ENCODE measurements at places on chromosomes 5 and 9. TPM values are rescaled to one million over a fixed set of nuclear protein-coding genes. Genes with fewer than 3 reads are reported as not detected.

- no peaks in the 10 kb centered on the region for H3K36me3 ChIP-seq
- no peaks in the 10 kb centered on the region for H3K27me3 ChIP-seq
- no peak overlapping the region for H3K4me3 ChIP-seq
- no peak overlapping the region for H3K27ac ChIP-seq
- H3K4me1 ChIP-seq, result no peaks in the 10 kb centered on the region
- DNase-seq, result no peak
Observed at GRCh38 chr5:82905986-82906385, 171.2 kb downstream of the TMEM167A start.

- no peaks in the 10 kb centered on the region for H3K4me1 ChIP-seq
- H3K27ac ChIP-seq, result no peak overlapping the region
- no peak for DNase-seq
- H3K27me3 ChIP-seq, result no peaks in the 10 kb centered on the region
- no peaks in the 10 kb centered on the region for H3K36me3 ChIP-seq
Observed at GRCh38 chr5:17819783-17820182, 185.5 kb downstream of the TAF11L14 start.

DNA sequence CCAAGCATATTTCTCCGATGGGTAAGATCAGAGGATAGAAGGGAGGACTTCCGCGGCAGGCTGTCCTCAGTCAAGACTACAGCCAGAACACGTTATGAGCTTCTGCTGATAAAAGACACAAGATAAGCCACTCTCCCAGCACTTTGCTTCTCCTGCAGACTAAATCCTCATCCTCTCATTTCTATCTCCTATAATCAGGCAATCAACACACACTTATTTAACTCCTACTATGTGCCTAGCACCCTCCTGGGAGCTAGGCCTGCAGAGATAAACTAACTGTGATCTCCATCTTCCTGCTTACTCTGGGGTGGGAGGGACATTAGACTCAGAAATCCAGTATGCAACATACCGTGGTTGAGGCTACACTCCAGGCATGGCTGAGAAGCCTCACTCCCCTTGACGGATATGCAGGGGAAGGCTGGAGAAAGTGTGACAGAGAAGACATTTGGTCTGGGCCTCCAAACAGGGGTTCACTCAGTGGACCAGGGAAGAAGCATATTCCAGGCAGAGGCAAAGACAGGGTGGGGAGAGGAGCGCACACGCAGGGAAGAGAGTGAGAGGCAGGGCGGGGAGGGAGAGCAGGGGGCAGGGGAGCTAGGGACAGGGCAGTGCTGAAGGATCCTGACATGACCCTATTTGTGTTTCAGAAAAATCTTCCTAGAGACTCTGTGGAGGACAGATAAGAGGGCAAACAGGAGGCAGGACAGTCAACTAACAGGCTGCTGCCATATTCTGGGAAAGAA lies 274.1 kb downstream of the DENND1A start:
- DNase-seq, result no peak
- H3K4me3 ChIP-seq, result no peak overlapping the region
- no peak overlapping the region for H3K27ac ChIP-seq
- H3K36me3 ChIP-seq, result no peaks in the 10 kb centered on the region
- H3K4me1 ChIP-seq, result no peaks in the 10 kb centered on the region

DNA sequence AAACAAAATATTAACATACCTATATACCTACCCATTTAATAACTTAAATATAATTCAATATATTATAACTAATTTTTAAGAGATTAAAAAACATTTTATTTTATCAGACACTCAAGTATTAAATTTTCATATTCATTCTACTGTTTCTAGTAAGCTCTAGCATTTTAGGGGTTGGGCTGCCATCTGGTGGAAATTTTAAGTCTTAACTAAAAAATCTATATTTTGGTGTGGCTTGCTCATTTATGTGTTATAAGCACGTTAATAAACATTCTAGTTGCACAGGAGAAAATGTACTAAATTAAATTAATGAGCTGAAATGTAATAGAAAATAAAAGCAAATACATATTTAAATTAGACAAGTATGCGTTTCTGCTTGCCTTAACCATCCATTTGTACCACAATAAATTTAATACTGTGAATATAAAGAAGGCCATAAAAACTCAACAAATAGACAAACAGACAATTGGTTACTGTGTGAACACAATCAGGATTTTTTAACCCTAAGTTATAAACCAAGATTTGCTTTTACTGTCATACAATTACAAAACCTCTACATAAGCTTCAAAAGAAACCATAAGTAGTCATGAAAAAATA lies 1728.3 kb upstream of the CDH9 start:
- H3K4me3 ChIP-seq, result no peak overlapping the region
- H3K4me1 ChIP-seq, result no peaks in the 10 kb centered on the region
- no peaks in the 10 kb centered on the region for H3K36me3 ChIP-seq

GRCh38 chr5:167951116-167951515 lies 340.3 kb upstream of the WWC1 start:
- no peaks in the 10 kb centered on the region for H3K4me1 ChIP-seq
- H3K27me3 ChIP-seq, result no peaks in the 10 kb centered on the region
- no peak overlapping the region for H3K4me3 ChIP-seq
- no peak overlapping the region for H3K27ac ChIP-seq
- no peak for DNase-seq

- no peaks in the 10 kb centered on the region for H3K36me3 ChIP-seq
- no peak overlapping the region for H3K27ac ChIP-seq
- H3K27me3 ChIP-seq, result no peaks in the 10 kb centered on the region
- H3K4me1 ChIP-seq, result no peaks in the 10 kb centered on the region
- no peak for DNase-seq
Observed at GRCh38 chr5:143793249-143793648, 18.7 kb upstream of the HMHB1 start.

- no peak overlapping the region for H3K4me3 ChIP-seq
- H3K27me3 ChIP-seq, result no peaks in the 10 kb centered on the region
- no peaks in the 10 kb centered on the region for H3K4me1 ChIP-seq
- no peak for DNase-seq
Observed at GRCh38 chr5:76617675-76618074, 5.5 kb downstream of the F2RL2 start.

Gene TXNDC8
- not detected for total RNA-seq

Gene TYRP1
- total RNA-seq, result 1.4 TPM

GRCh38 chr9:136858452-136858843 lies 6.3 kb downstream of the MAMDC4 start:
- no peaks in the 10 kb centered on the region for H3K27me3 ChIP-seq
- H3K4me3 ChIP-seq, result no peak overlapping the region
- peak overlapping the region; percentile 97 for H3K27ac ChIP-seq
- H3K36me3 ChIP-seq, result peaks cover 11% of the 10 kb centered on the region
- DNase-seq, result peak; percentile 32
- peaks cover 34% of the 10 kb centered on the region for H3K4me1 ChIP-seq

GRCh38 chr5:176636426-176636825 lies 6.0 kb downstream of the EIF4E1B start:
- H3K36me3 ChIP-seq, result no peaks in the 10 kb centered on the region
- no peaks in the 10 kb centered on the region for H3K4me1 ChIP-seq
- H3K27me3 ChIP-seq, result peaks cover 9% of the 10 kb centered on the region
- no peak for DNase-seq

Gene PCDHGA11
- 1.3 TPM for total RNA-seq

DNA sequence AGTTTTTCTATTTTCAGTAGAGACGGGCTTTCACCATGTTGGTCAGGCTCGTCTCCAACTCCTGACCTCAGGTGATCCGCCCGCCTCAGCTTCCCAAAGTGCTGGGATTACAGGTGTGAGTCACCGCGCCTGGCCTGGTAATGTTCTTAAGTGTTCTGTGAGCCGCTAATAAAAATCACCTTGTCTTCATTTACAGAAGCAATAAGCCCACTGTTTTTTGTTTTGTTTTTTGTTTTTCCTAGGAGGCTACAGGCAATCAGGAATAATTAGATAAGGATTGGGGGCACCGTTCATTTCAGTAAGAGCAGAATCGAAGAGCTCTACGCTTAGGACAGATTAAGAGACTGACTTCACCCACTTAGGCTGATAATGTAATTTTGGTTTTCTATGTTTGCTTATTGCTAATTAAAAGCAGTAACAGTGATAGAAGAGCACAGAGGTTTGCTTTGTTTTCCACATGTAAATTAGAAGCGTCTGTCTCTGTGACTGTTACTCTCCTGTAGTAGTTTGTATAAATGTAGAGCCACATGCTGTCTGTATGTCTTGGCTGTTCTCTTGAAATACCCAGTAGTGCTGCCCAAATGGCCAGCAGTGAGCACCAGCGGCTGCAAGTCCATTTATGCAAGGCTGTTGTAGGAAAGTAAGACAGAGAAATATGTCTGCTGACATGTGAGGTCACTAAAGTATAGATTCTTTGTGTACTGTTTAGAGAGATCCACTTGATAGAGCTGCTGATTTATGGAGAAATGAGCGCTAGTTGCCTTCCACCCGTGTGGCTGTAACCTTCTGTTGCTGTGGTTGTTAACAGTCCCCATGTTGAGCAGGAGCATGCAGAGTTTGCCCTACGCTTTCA lies 30.5 kb downstream of the TRIO start:
- no peak overlapping the region for H3K4me3 ChIP-seq
- DNase-seq, result no peak
- no peaks in the 10 kb centered on the region for H3K36me3 ChIP-seq
- no peaks in the 10 kb centered on the region for H3K27me3 ChIP-seq
- peaks cover 3% of the 10 kb centered on the region for H3K4me1 ChIP-seq

Gene HTR4
- total RNA-seq, result 8.9 TPM

DNA sequence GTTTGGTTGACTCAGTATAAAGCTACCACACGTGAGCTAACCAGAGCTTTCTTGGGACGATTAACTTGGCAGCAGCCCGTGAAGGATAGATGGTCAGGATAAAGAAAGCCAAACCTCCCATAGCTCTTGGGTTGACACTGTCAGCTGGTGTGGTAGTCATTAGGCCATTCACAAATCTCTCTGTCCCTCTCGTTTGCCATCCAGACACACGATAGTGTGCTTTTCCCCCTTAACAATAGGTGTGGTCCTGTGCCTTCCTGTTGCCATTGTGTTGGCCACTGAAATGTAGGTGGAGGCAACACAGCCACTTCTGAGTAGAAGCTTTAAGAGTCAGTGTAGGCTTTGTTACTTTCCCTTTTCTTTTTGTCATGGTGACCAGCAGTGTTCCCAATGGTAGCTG lies 11.7 kb downstream of the OR13J1 start:
- no peak overlapping the region for H3K27ac ChIP-seq
- H3K36me3 ChIP-seq, result no peaks in the 10 kb centered on the region
- no peaks in the 10 kb centered on the region for H3K4me1 ChIP-seq
- peaks cover 5% of the 10 kb centered on the region for H3K27me3 ChIP-seq
- DNase-seq, result no peak

- H3K27ac ChIP-seq, result no peak overlapping the region
- DNase-seq, result no peak
- H3K4me3 ChIP-seq, result peak overlapping the region; percentile 81
- peaks cover under 1% of the 10 kb centered on the region for H3K27me3 ChIP-seq
- H3K4me1 ChIP-seq, result no peaks in the 10 kb centered on the region
Observed at GRCh38 chr9:136244122-136244968, 1.3 kb downstream of the QSOX2 start.

GRCh38 chr5:135493406-135494180 lies 41.4 kb upstream of the TIFAB start:
- H3K36me3 ChIP-seq, result no peaks in the 10 kb centered on the region
- no peak overlapping the region for H3K4me3 ChIP-seq
- H3K27me3 ChIP-seq, result peaks cover 41% of the 10 kb centered on the region
- DNase-seq, result no peak

- no peaks in the 10 kb centered on the region for H3K36me3 ChIP-seq
- DNase-seq, result no peak
Observed at GRCh38 chr9:116635908-116636307, 51.2 kb upstream of the TRIM32 start.

GRCh38 chr5:33964132-33964700 lies 20.3 kb downstream of the SLC45A2 start:
- no peak for DNase-seq
- no peaks in the 10 kb centered on the region for H3K27me3 ChIP-seq
- no peak overlapping the region for H3K4me3 ChIP-seq
- H3K27ac ChIP-seq, result no peak overlapping the region
- H3K36me3 ChIP-seq, result no peaks in the 10 kb centered on the region

DNA sequence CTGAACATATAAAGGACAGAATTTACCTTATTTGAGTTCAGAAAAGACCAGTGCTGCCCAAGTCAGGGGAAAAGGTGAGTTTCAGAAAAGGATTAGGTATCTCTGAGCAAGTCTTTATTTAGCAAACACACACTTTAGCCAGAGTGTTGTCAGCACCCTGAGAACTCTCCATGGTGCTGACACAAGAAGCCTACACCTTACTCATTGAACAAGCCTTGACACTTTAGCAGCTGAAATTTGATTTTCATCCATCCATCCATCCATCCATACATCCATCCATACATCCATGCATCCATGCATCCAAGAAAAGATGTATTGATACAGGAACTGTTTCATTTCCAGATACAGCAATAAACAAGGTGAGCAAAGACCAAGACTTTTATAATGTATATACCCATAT lies 311.2 kb downstream of the TRIM32 start:
- H3K4me3 ChIP-seq, result no peak overlapping the region
- no peak for DNase-seq
- no peak overlapping the region for H3K27ac ChIP-seq

DNA sequence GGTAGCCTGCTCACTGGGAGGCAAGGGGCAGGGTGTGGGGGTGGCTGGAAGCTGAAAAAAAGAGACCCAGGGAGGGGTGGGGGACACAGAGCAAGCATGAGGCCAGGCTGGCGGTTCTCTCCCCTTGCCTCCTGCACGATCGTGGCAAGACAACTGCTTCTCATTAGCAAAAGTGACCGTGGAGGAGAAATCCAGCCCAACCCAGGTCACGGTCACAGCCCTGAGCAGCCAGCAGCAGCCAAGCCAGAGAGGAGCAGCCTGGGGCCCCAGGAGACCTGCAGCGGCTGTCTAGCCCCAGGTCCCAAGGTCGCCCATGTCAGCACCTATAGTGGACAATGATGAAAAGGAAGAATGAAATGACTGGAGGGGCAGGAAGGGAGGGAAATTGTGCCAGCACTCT lies 89.1 kb downstream of the NRG2 start:
- H3K4me3 ChIP-seq, result no peak overlapping the region
- no peak overlapping the region for H3K27ac ChIP-seq
- no peaks in the 10 kb centered on the region for H3K36me3 ChIP-seq
- H3K4me1 ChIP-seq, result no peaks in the 10 kb centered on the region
- no peak for DNase-seq
- no peaks in the 10 kb centered on the region for H3K27me3 ChIP-seq

Gene FOXD4L3
- not detected for total RNA-seq

Gene CBY3
- total RNA-seq, result not detected

DNA sequence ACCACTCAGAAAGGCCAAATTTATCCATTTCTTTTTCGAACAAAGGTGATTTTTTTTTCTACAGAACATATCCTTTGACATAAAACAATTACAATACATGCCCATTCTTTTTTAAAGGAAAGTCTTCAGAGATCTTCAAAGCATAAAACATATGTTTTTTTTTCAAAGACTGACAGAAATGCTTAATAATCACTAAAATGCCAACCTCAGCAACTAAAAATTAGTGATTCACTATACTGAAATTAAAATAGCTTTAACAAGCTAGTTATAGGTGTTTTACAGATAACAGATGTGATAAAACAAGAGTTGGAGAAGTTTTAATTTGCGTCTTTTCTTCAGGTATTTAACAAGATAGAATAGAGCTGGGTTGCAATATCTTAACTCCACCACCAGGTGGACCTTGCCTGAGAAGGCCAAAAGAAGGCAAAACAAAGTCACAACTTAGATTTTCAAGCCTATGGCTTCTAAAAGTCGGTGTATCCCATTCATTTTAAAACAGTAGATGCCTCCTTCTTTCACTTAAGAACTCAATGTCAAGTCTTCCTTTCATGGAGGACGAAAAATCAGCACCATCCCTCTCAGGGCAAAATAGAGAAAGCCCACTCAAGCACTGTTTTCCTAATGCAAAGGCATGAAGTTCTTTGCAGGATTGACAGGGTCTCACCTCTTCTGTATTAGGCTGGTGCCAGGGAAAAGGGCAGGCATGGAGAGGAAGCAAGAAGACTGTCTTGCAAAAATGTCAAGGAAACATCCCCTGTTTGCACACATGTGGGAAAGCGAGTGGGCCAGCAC lies 31.1 kb upstream of the CPLX2 start:
- no peak overlapping the region for H3K27ac ChIP-seq
- H3K27me3 ChIP-seq, result no peaks in the 10 kb centered on the region
- H3K36me3 ChIP-seq, result no peaks in the 10 kb centered on the region
- DNase-seq, result no peak

Gene F2RL2
- 0.10 TPM for total RNA-seq
